Activated T-helper 1 cell treated with Interleukin-2 at 50 U/mL for 16 hours (primary cell): ENCODE measurements at places on chromosomes 6 and 20.

DNA sequence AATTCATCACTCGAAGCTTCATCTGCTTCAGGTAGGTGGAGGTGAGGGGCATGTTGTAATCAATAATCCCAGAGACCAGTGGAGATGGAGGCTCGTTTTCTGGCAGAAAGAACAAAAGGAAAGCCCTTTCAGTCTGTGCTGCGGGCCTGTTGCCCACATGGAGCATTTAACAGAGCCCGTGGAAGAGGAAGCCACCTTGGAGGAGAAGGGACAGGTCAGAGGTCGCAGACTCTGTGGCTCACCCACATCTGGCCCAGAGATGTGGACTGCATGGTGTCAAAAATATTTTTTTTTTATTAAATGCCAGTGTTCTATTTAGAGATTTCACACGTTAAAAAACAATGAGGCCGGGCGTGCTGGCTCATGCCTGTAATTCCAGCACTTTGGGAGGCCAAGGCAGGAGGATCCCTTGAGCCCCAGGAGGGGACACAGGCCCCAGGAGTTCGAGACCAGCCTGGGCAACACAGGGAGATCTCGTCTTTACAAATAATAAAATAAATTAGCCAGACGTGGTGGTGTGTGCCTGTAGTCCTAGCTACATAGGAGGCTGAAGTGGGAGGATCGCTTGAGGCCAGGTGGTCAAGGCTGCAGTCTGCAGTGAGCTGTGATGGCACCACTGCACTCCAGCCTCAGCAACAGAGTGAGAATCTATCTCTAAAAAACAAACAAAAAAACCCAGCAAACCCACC, 73.6 kb downstream of the NOL4L start:
- DNase-seq: no peak

DNA sequence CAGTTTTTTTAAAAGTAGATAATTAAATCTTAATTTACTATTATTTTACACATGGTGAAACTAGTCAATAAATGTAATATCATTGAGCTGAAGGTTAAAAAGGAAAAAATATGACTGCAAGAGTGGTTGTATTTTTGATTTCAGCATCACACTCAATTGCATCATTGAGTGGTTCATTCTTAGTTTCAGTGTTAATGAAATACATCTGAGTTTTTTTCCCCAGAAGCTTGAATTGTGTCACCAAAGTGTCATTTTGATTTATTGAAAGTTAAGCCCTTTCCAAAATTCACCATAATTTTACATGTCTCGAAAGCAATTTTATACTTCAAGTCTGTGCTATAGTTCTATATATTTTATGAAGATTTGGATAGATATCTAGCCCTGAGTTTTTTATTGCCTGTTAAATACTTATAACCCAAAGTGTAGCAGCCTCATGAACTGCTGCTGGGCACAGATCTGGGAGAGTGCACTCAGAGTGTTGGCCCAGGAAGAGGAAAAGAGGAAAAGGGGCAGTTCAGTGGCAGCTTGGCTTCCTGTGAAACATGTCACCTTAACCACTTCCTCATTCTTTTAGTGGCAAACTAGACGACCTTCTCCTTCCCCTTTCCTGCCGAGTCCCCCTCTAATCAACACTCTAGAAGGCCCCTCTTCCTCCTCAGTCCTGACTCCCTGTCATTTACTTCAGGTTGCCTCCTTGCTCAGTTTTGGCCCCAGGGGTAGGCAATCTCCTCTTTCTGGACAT, 140.7 kb downstream of the ESR1 start:
- no peak for DNase-seq

DNA sequence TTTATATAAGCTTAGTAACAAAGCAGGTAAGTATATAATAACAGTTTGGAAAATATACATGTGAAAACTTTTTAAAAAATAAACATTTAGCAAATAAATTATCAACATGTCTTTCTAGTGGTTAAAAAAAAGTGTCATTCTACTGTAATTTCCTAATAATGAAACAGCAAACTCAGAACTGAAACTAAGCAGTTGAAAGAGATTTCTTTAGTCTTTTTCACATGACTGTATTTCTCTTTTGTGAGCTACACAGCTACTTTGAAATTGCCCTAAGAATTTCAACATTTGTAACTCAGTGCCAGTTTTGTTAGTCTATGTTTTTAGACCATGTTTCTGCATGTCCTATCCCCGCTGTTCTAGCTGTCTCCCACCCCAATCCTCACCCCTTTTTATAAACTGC, 28.4 kb upstream of the SDHAF4 start:
- no peak for DNase-seq

DNA sequence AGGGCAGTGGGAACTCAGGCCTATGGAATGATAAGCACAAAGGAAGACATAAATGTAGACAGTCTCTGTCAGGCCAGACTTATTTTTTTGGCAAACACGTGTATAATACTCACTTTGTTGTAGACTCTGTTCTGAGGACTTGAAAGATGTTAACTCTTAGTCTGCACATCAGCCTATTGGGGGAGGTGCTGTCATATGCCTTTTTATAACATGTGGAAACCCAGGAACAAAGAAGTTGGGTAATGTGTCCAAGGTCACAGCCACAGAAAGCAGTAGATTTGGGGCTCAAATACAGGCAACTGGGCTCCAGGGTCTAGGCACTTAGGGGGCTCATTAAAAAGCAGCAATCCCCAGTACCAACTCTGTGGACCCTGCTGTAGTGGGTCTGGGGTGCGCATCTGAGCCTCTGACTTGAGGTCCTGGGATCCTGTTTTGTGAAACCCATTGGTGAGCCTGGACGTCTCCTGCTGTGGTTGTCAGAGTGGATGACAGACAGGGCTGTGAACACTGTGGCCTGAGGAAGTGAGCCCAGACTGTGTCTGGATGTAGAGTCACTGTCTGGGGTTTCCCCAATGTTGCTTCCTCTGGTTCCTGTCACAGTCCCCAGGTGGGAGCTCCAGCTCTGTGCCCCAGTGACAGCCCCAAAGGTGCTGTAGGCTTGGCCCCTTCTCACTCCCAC, 50.0 kb downstream of the CDH26 start:
- DNase-seq: no peak
